ENCODE measurements at places on chromosomes 5 and 9. TPM values are rescaled to one million over a fixed set of nuclear protein-coding genes. Genes with fewer than 3 reads are reported as not detected.

ABCA1 gene
- 3.3 TPM for polyA plus RNA-seq

LCN1 gene
- polyA plus RNA-seq: not detected

CARTPT gene
- polyA plus RNA-seq: not detected

EIF4E1B gene
- polyA plus RNA-seq: 0.62 TPM

CCDC192 gene
- polyA plus RNA-seq: not detected
